ENCODE measurements at places on chromosomes 2 and 18.

GRCh38 chr2:50431958-50432650, 599.8 kb downstream of the NRXN1 start:
- no peak for DNase-seq

DNA sequence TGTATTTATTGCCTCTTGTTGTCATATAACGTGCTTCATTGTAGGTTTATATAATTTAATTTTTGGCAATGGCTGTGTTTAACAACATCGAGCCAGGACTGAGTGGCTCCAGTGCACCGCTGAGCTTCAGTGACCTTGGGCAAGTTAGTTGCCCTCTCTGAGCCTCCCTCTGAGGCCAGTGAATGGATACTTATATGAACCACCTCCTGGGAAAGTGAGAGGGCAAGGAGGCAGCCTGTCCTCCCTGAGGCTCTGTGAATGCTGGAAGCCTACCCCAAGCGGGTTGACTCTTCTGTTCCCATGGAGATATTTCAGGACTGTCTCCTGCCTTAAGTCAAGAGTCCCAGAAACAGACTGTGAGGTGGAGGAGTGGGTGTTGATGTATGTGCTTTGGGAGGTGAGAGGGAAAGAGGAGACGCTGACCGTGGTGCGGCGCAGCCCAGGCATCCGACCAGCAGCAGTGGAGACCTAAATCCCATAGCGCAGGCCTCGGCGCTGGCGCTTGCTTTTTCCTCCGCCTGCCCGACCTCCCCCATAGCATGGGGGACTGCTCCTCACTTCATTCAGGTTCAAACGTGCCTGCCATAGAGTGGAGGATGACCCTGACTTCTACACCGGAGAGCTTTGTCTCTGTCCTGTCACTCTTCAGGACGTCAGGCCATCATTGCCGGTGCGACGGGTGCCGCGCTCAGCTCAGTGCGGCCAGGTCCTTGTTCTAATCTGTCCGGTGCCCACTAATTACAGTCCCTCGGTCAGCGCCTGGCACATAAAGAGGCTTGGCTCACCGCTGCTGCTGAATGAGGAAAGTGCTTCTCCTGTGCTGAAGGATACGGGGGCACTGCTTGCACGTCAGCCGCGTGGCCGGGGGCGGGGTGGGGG, 167.3 kb upstream of the HS6ST1 start:
- no peak for DNase-seq

GRCh38 chr2:240463866-240464481, 28.5 kb downstream of the GPC1 start:
- DNase-seq, result no peak

DNA sequence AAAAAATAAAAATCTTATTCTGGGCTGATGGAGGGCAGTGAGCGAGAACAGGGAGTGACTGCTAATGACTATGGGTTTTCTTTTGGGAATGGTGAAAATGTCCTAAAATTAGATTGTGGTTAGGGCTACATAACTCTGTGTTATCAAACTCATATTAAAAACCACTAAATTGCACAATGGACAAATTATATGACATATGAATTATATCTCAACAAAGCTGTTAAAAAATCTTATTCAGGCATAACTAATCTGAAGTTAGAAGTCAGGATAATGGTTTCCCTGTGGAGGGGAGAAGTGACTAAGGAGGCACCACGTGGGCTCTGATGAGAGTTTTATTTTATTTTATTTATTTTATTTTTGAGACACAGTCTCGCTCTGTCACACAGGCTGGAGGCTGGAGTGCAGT, 32.1 kb upstream of the DPP4 start:
- DNase-seq, result no peak

GRCh38 chr18:50853863-50854271, 25.1 kb upstream of the ME2 start:
- peak; percentile 83 for DNase-seq

DNA sequence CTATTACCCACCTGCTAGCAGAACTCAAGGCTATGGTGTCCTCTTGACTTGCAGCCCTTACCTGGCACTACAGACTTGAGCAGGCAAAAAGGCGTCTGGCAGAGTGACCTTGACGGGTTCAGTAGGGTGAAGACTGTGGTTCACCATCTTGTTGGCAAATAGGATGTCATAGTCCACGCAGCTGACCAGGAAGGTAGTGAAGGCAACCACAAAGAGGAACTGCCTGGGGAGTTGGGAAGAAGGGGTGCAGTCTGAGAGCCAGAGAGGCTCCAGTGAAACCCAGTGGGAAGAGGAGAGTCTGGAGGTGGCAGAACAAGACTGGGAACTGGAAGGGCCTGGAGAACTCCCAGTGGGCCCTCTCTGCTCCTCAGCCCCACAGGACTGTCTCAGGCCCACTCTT, 4.1 kb downstream of the ATG9A start:
- no peak for DNase-seq

DNA sequence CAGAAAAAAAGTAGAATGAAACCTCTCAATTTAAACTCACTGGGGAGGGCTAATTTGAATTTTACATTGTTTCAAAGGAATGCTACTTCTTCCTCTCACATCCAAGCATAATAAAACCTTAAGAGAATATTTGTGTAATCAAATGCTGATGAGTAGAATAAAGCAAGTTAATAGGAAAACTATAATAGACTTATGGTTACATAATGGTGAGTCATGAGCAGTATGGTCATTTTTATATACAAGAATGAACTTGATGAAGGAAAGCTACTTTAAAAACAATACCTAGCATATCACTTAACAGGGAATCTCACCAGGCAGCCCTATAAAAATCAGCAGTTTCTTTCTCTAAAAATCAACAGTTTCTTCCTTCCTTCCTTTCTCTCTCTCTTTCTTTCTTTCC, 80.3 kb downstream of the VSNL1 start:
- DNase-seq, result peak; percentile 58

DNA sequence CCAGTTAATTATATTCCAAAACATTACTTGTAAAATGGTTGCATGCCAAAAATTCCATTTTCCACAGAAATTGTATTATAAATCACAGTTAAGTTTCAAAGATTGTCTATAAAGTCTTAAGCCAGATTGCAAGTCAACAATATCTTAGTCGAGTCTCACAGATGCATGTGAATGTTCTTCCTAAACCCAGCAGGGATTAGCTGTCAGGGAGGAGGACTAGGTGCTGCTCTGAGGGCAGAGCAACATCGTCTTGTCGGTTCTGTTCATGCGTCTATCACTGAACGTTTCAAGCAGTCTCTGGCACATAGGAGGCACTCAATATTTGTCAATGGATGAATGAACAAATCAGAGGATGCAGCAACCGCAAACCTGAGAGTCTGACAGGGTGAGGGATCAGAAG, 27.0 kb downstream of the EPB41L3 start:
- no peak for DNase-seq

DNA sequence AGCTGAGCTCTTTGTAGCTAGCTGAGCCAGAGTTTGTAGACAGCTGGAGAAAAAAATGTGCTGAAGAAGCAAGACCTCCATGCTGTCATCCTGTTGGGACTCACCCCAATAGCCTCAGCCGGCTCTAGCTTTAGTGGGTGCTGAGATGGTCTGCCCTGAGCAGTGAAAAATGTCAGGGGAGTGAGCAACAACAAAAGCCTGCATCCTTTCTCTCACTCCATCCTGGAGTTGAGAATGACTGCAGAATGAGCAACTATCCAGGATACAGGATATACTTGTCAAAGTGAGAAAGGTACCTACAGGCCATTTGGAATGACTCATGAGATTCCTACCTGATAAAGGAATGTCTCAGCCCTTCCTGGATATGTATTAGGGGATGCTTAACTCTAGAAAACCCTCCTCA, 146.1 kb upstream of the DLX2 start:
- DNase-seq, result peak; percentile 97

- DNase-seq, result no peak
These were observed 32.0 kb upstream of the GPR39 start for GRCh38 chr2:132384491-132385151.

Data from ELR (cell line).